GM04503 (cell line): ENCODE measurements at places on chromosomes 13 and 19.

DNA sequence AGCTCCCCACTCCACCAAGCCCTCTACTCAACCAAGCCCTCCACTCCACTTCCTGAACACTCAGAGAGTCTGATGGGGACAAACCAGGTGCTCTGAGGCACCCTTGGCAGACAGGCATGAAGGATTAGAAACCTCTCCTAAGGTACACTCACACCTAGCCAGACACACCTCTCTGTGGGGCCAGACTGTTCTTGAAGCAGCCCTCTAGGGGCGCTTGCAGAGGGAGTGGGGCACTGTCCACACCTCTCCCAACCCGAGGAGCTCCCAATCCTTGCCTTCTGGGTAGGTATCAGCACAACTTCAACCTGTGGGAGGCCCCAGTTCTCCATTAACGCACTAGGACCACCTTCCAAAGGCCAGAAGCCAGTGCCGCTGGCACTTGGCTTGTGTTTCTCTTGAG is 108.7 kb upstream of the VSTM2B start:
- DNase-seq: no peak

DNA sequence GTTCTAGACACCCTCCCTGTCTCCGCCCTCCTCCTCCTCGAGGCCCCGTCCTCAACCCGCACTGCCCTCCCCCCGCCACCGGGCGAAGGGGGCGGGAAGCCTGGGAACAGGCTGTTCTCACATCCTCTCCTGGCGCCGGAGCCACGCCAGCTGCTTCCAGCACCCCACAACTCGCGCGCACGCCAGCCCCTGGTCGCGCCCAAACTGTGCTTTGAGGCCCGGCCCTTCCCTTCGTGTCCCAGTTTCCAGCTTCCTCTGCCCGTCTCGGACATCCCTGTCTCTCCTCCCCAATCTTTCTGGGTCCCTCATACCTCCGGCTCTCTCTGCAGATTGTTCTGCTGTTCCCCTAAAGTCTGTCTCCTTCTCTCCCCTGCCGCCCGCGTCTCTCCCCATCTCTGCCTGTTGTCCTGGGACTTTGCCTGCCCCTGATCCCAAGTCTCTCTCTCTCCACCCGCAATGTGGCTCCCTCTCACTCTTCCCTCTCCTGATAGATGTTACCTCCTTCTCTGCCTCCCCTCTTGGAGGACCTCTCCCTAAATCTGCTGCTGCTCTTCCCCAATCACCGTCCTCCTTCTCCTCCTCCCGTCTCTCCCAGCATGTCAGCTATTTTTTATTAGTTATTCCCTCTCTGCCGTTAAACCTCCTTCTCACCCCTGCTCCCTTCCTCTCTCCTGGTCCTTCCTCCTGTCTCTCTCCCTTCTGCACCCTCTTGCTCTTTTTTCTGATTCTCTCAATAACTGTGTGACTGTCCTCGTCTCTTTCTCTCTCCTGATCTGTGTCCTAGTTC is 14.2 kb downstream of the DPF1 start:
- no peak for DNase-seq

GRCh38 chr13:19685437-19685836 is 52.0 kb downstream of the MPHOSPH8 start:
- no peak for DNase-seq

DNA sequence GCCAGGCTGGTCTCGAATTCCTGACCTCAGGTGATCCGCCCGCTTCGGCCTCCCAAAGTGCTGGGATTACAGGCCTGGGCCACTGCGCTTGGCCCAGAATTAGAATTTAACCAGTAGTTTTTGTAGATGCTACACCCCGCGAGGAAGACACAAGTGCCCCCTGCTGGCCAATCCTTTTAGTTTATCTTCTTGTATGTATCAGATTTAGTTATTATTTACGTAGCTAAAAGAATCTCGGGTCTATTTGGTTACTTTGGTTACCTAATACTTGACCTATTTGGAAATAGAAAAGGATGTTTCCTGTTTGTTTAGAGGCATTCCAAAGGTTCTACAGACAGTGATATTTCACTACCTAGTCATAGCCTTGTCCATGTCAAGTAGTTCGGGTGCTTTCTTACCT is 22.0 kb downstream of the MUC16 start:
- no peak for DNase-seq

DNA sequence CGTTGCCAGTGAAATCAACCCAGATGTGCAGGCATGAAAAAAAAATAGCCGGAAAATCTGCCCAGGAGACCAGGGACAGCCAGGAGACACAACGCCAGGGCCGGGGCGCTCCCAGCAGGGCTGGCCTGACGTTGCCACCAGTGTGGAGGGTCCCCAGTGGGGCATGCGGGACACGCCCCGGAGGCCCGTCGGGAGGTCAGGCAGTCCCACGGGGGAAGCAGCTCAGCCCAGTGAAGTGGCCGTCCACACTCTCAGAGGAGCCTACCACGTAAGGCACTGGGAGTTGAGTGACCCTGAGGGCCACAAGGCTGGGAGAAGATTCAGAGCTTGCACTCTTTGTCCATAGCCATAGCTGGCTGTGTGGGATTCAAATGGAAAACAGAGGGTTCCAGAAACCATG is 53.2 kb upstream of the GAS6 start:
- DNase-seq: no peak

- DNase-seq: no peak
Observed at GRCh38 chr19:55259540-55260210, 858 bp upstream of the PPP6R1 start.

DNA sequence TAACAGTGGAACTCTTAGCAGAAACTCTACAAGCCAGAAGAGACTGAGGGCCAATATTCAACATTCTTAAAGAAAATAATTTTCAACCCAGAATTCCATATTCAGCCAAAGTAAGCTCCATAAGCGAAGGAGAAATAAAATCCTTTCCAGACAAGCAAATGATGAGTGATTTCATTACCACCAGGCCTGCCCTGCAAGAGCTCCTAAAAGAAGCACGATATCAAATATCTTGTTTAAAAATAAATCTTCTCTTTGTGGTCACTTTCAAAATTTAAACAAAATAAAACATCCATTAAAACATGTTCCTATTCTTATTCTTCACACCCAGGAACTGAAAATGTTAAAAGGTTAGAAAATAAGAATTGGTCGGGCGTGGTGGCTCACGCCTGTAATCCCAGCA is 13.7 kb downstream of the MICU2 start:
- DNase-seq: no peak

GRCh38 chr13:113607056-113607888 is 22.7 kb downstream of the TFDP1 start:
- no peak for DNase-seq

GRCh38 chr19:16070366-16070990 is 5.8 kb upstream of the TPM4 start:
- DNase-seq: no peak

- no peak for DNase-seq
Observed at GRCh38 chr13:102873653-102874052, 27.8 kb downstream of the ERCC5 start.

DNA sequence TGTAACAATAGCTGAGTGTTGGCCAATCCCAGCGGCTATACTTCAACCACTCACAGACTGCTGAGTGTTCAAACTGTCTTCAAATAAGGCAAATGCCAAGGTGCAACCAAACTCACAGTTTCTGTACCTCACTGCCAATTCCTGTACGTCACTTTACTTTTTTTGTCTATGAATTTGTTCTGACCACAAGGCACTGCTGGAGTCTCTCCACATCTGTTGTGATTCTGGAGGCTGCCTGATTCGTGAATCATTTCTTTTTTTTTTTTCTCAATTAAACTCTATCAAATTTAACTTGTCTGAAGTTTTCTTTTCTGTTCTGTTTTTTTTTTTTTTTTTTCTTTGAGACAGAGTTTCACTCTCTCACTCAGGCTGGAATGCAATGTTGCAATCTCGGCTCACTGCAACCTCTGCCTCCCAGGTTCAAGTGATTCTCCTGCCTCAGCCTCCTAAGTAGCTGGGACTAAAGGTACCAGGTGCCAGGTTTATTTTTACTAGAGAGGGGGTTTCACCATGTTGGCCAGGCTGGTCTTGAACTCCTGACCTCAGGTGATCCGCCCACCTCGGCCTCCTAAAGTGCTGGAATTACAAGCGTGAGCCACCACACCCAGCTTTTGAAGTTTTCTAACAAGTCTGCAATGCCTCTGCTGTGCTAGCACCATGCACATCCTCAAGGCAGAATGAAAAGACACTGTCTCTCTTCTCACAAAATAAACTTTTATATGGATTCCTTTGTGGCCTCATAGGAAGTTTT is 401.7 kb downstream of the IRS2 start:
- peak; percentile 82 for DNase-seq

GRCh38 chr13:30870049-30870884 is 35.8 kb upstream of the MEDAG start:
- DNase-seq: peak; percentile 88

DNA sequence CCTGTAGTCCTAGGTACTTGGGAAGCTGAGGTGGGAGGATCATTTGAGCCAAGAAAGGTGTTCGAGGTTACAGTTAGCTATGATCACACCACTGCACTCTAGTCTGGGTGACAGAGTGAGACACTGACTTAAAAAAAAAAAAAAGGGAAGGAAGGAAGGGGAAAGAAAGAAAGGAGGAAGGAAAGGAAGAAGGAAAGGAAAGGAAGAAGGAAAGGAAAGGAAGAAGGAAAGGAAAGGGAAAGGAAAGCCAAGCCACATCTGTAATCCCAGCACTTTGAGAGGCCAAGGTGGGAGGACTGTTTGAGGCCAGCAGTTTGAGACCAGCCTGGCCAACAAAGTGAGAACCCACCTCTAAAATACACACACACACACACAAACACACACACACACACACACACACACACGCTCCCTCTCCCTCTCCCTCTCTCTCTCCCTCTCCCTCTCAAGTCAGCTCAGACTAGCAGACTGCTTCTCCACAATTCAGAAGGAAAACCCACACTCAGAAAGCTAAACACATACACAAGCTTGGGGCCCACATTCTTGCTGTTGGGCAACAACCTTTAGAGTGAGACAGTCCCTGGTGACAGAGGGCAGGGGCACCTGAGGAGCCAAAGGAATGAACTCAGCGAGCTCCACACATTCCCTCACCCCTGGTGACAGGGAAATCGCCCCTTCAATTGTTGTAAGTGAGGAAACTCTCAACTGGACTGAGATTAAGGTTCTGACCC is 2.7 kb downstream of the ZNF709 start:
- no peak for DNase-seq

GRCh38 chr19:11410682-11411081 is 8.4 kb downstream of the RGL3 start:
- no peak for DNase-seq

DNA sequence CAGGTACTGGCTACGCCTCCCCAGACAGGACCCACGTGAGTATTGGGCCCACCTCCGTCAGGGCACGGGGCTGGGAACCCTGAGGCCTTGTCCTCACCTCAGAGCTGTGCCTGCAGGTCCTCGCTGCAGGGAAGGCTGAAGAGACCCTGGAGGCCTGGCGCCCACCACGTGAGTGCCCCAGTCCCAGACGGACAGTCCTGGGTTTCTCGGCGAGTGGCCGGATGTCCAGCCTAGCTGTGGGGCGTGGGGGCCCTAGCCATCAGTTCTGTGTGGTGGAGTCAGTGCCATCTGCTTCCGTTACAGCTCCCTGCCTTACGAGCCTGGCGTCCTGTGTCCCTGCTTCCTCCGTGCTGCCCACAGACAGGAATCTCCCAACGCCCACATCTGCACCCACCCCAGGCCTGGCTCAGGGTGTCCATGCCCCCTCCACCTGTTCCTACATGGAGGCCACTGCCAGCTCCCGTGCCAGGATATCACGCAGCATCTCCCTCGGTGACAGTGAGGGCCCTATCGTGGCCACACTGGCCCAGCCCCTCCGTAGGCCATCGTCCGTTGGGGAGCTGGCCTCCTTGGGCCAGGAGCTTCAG is 7.8 kb upstream of the OVOL3 start:
- DNase-seq: no peak

DNA sequence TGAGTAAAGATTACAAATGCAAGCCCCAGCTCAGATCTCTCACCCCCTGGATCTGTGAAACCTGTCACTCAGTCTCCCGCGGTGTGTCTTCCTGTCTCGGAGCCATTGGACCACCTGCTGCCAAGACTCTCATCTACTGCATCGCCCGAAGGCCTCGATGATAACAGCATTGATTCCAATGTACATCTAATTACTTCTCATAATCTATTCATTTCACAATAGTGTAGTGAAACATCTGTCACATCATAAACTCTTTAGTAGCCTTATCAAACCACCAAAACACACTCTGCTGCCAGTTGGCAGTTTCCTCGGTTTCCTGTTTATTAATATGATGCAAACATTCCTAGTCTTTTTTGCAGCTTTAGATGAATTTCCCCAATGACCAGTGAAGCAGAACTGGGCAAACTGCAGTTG is 220.3 kb downstream of the POU4F1 start:
- no peak for DNase-seq

- DNase-seq: no peak
Observed at GRCh38 chr13:93226065-93226622, 463 bp upstream of the GPC6 start.

GRCh38 chr13:48801255-48801654 is 147.5 kb downstream of the CYSLTR2 start:
- peak; percentile 71 for DNase-seq

GRCh38 chr13:40402931-40403431 is 263.5 kb downstream of the FOXO1 start:
- no peak for DNase-seq

DNA sequence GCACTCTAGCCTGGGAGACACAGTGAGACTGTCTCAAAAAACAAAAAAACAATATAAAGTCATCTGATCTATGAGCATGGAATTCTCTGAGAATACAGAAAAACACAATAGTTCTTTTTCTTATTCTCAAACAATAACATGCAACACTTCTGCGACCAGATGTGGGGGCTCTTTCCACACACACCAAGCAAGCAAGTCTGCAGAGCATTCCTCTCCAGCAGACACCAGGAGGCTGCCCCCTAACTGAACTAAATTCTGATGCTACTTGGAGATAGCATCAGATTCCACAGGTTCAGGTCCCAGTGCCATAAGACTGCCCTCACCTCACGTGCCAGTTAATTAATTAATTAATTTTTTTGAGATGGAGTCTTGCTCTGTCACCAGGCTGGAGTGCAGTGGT is 27.7 kb downstream of the ZNF101 start:
- DNase-seq: no peak

- no peak for DNase-seq
Observed at GRCh38 chr13:33832872-33833271, 14.9 kb downstream of the RFC3 start.

GRCh38 chr19:51783372-51783771 is 11.6 kb upstream of the FPR3 start:
- no peak for DNase-seq

- no peak for DNase-seq
Observed at GRCh38 chr13:24938966-24939365, 157.0 kb upstream of the PABPC3 start.

GRCh38 chr19:19379527-19379926 is 25.9 kb upstream of the GATAD2A start:
- DNase-seq: no peak

GRCh38 chr19:5448374-5448773 is 6.8 kb upstream of the ZNRF4 start:
- DNase-seq: no peak

- DNase-seq: no peak
Observed at GRCh38 chr19:48418317-48419064, 25.0 kb downstream of the GRIN2D start.

GRCh38 chr19:35216833-35217648 is 11.5 kb downstream of the FAM187B start:
- DNase-seq: no peak

- DNase-seq: no peak
Observed at GRCh38 chr13:60210510-60211330, 47.0 kb upstream of the DIAPH3 start.
